CD4-positive, alpha-beta T cell treated with Interleukin-12 subunit alpha and Interleukin-12 subunit beta, for 1 hour (primary cell): ENCODE measurements at places on chromosomes 5 and 9.

GRCh38 chr5:72123764-72124376, 16.6 kb downstream of the MAP1B start:
- DNase-seq: no peak

GRCh38 chr5:151780348-151780747, 8.6 kb downstream of the G3BP1 start:
- no peak for DNase-seq

- no peak for DNase-seq
Observed at GRCh38 chr5:4189317-4189716, 593.7 kb downstream of the IRX1 start.

GRCh38 chr5:1855596-1855995, 27.1 kb downstream of the IRX4 start:
- DNase-seq: no peak

- DNase-seq: no peak
Observed at GRCh38 chr5:130624805-130625204, 540.3 kb downstream of the HINT1 start.

DNA sequence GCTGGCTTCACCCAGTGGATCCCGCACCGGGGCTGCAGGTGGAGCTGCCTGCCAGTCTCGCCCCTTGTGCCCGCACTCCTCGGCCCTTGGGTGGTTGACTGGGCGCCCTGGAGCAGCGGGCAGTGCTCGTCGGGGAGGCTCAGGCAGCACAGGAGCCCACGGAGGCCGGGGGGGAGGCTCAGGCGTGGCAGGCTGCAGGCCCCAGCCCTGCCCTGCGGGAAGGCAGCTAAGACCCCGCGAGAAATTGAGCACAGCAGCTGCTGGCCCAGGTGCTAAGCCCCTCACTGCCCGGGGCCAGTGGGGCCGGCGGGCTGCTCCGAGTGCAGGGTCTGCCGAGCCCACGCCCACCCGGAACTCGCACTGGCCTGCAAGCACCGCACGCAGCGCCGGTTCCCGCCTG, 3.7 kb upstream of the ADAMTS6 start:
- no peak for DNase-seq

- no peak for DNase-seq
Observed at GRCh38 chr5:41817625-41818301, 52.5 kb downstream of the OXCT1 start.

- DNase-seq: no peak
Observed at GRCh38 chr5:17879276-17879675, 245.0 kb downstream of the TAF11L14 start.

- DNase-seq: no peak
Observed at GRCh38 chr5:171453056-171453725, 33.7 kb downstream of the FGF18 start.

DNA sequence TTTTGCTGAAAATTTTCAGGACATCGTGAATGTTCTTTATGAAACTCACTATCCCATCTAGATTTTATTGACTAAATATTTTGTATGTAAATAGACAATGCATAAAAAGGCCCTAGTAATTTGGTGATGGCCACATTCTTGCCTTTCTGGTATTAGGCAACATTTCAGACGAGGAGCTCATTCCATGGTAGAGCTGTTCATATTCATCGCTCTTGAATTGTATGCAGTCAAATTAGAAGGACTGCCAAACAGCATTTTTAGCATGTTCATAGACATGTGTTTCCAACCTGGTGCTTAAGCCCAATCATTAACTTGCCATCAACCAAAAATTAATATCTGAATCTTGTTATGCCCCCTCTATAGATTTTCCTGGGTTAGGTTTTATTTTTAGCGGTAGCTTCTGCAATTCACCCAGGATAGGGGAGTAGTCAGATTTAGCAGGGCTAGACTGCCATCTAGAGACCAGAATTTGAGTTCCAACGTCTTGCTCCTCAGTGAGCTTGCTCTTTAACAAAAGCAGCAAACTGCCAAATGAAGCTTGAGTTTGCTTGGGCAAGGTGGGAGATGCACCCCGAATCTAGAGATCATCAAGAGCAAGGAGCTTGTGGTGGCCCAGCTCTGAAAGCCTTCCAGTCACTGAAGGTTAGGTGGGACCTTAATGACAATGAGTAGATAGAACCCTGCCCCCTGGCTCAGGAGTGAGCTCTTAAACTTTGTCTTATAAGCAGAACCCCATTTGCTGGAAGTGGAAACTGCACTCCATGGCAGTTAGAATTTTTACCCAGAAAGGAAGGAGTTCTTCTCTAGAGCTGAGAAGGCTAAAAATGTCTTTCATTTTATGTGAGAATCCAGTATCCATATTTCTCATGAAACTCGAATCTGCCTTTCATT, 456.2 kb downstream of the RASEF start:
- DNase-seq: no peak

- no peak for DNase-seq
Observed at GRCh38 chr5:61965069-61965468, 340.9 kb upstream of the KIF2A start.

DNA sequence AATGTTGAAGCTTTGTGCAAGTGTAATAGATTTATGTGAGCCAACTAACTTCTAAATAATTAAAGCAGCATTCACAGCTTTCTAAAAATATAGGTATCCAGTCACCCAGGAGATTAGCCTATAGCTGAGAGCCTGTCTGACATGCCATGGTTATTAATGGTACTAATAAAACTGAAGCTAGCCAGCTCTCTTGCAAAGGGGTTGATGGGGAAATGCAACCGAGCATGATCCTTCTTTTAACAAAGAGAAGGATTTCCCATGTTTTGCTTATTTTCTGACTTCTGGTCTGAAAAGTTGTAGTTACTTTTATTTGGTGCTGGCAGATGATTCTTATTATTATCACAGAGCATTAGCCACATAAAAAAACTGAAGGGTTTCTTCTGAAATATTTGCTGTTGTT, 488.7 kb upstream of the CYLC2 start:
- no peak for DNase-seq
